ENCODE measurements at places on chromosomes 6 and 20.

- DNase-seq: no peak
These were observed 331.8 kb downstream of the GJA1 start for GRCh38 chr6:121767211-121767610.

DNA sequence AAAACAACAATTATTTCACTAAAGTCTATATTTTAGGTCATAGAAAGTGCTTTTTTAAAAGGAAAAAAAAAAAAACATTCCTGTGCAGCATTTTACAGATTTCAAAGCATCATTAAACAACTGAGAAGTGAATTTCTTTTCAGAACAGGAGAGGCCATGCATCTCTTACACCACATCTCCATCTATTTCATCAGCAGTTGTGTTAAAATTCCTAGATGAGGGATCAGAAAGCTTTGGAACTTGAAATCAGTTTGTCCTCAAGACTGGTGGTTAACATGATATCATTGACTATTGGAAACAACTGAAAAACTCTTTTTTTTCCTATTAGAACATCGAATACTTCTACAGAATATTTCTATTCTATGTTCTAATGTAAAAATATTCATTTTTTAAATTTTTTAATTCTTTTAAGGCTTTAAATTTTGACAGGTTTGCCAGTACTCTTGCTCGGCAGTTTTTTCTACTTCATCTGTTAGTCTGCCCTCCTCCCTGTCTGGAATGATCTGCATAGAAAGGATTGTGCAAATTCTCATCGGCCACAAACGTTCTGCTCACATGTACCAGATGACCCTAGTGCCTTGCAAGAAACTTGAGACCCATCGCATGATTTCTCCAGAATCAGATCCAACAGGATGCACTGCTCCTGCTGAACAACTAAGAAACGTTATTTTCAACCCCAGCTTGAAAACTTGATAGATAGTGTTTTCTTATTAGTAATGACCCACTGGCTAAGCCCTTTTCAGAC lies 411.0 kb upstream of the AGPAT4 start:
- no peak for DNase-seq

- DNase-seq: no peak
These were observed 316.0 kb downstream of the CLIC5 start for GRCh38 chr6:45699663-45700062.

GRCh38 chr6:167505782-167506181 lies 180.9 kb downstream of the TTLL2 start:
- DNase-seq: no peak

DNA sequence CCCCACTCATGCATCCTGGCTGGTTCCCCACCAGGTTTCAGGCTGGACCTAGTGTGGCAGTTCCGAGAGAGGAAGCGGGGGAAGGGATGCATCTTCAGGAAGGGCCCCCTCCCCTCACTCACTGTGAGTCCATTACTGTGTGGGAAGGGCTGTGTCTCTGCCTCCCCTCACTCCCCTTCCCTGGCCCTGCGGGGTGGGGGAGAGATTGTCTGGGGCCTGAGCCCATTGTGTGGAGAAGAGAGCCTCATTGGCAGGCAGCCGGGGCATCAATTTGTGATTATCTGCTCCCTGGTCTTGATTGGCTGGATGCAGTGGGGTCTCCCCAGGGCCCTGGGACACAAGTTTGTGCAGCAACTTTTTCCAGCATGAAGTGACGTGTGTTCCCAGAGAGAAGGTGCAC lies 4.1 kb upstream of the MYT1 start:
- DNase-seq: no peak

DNA sequence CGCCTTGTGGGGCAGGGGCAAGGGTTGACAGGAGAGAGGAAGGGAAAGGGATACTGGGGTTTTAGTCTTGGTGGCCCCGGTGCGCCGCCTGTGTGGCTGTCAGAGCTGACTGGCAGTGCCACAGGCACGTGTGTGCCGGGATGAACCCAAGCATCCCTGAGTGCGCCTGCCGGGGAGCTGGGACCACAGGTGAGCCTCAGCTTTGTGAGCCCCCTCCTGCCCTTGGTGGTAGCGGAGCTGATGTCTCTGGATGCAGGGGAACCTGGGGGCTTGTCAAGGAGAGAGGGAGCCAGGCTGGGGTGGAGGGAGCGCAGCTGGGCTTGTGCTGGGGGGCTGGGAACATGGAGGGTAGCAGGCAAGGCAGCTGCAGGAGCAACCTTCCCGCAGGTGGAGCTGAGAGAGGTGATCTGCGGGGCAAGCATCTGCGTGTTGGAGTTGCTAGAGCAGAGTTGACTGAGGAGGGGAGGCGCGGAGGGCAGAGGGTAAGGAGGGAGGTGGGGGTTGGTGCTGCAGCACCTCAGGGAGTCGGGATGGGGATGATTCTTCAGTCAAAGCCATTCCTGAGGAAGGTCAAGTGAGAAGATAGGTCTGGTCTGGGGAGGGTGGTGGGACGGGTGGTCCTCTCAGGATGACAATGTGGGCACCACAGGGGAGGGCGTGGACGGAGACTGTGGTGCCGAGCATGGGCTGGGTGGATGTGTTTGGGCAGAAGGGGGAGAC lies 28.1 kb downstream of the PYGB start:
- no peak for DNase-seq

DNA sequence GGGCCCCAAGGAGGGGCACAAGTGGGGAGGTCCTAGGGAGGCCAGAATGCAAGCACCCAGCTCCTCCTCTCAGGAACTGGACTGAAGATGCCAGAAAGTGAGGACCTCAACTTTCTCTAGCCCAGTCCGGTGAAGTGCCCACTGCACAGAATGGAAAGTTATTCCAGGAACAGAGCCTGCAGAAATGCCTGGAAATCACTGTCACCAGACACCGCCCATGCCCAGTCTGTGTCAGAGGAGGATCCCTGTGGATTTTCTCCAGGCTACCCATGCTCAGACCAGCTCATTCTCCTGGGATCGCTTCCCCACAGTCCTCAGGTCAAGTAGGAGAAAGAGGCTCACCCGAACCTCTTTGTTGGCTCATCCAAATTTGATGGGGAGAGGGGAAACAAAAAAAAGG lies 6.5 kb downstream of the PRPH2 start:
- DNase-seq: no peak

- no peak for DNase-seq
These were observed 26.4 kb upstream of the CD2AP start for GRCh38 chr6:47451162-47451561.

GRCh38 chr20:63795178-63795830 lies 35.8 kb downstream of the ZBTB46 start:
- no peak for DNase-seq

- no peak for DNase-seq
These were observed 6.2 kb downstream of the LINC00237 start for GRCh38 chr20:21099751-21100577.

DNA sequence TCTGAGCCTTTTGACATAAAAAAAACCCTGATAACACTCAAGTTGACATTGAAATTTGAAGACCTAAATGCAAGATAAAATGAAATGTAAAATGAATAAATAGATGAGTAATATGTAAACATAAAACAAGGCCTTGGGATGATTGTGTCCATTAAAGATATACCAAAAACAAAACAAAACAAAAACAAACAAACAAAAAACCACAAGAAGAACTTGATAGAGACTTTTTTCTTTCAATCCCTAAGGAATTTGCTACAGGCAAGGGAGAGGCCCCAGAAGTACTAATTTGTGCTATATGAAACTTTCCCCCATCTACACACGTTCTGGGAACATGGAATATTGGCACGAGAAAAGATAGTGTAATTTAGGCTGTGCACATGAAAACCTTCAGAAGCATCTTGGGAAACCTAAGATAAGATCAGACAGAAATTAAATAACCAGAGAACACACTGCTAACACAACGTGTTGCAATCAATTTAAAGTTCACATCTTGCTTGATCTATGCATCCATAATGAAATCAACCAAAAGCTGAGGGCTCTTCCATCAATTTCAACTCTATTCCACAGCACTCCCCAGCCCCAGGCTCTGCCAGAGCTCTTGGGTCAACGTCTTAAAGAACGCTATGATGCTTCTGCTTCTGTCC lies 201.1 kb upstream of the RREB1 start:
- DNase-seq: no peak

DNA sequence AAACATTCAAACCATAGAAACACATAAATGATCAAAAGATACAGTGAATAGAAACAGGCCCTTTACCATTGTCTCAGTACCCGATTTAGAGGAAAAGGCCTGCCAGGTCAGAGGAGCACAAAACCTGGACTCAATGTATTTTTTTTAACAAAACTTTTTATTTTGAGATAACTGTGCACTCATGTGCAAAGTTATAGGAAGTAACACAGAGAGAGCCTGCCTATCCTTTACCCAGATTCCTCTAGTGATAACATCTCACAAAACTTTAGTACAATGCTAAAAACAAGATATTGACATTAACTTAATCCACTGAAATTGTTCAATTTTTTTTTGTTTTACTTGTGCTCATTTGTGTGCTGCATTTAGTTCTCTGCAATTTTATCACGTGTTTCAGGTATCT lies 36.8 kb upstream of the SAMD3 start:
- DNase-seq: no peak

- no peak for DNase-seq
These were observed 124.3 kb downstream of the GRM1 start for GRCh38 chr6:146153040-146153758.

- no peak for DNase-seq
These were observed 90.6 kb upstream of the BHLHE23 start for GRCh38 chr20:63097336-63097831.

DNA sequence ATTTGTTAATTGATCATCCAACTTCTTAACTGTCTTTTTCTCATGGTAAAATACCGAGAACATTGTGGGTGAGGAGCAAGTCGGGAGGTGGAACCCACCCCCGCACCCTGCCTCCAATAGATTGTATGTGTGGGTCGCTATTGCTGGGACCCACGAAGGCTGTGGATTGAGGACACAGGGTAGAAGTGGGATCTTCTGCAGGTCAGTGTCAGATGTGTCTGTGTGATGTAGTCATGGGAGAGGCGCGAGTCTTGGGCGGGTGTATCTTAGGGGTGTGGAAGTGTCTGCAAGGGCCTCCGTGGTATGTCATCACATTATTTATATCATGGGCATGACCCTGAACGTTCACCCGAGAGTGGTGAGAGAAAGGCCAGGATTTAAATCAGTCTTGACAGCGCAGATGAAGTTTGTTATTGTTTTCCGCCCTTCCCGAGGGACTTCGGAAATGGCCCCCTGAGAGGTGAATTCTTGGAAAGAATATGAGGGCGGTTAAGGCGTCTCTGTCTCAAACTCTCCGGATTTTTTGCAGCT lies 472 bp upstream of the PAQR8 start:
- no peak for DNase-seq

GRCh38 chr6:28080631-28081485 lies 490 bp downstream of the ZNF165 start:
- DNase-seq: peak; percentile 77

GRCh38 chr6:20126102-20126752 lies 86.0 kb downstream of the MBOAT1 start:
- DNase-seq: no peak

- DNase-seq: no peak
These were observed 225.7 kb upstream of the TENT5A start for GRCh38 chr6:81978230-81978629.

- no peak for DNase-seq
These were observed 1.5 kb downstream of the VARS2 start for GRCh38 chr6:30915591-30915946.

DNA sequence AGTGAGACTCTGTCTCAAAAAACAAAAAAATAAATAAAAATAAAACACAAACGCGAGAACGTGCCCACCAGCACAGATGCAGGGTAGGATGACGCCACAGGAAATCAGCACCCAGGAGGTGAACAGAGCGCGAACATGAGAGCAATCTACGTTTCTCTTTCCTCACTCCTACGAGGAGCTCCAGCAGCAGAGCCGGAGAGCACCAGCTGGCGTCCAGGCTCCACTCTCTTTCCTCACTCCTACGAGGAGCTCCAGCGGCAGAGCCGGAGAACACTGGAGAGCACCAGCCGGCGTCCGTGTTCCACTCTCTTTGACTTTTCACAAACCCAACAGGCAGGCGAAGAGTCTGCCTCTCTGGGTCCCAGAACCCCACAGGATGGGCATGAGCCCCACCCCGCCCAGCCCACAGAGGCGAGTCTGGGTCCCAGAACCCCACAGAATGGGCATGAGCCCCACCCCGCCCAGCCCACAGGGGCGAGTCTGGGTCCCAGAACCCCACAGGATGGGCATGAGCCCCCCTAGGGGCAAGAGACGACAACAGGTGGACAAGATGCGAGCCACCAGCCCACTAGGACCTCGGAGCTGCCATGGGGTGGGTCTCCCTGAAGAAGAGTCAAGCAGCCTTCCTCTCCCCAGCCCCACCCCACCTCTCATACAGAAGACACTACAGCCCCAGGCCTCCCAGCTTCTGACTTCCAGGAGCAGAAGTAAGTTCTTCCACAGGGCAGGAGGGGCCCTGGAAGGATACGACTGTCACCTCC lies 20.2 kb downstream of the ZBTB46 start:
- DNase-seq: no peak

- DNase-seq: no peak
These were observed 158.2 kb upstream of the PRND start for GRCh38 chr20:4563534-4563933.

DNA sequence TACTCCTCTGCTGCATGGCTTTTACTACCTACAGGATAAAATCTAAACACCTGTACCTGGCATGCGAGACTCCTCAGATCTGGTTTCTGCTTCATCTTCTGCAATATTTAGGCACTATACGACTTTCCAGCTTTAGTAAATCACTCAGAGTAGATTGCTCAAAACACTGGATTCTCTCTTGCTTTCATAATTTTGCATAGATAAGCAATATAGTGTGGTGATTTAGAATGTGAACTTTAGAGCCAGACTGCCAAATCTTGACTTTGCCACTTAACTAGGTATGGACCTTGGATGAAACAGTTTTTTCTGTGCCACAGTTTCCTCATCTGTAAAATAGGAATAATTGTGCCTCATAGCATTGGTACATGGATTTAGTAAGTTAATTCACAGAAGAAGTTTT lies 28.9 kb downstream of the CEP57L1 start:
- no peak for DNase-seq

GRCh38 chr6:158338311-158339112 lies 26.2 kb downstream of the TULP4 start:
- DNase-seq: no peak

GRCh38 chr6:148720406-148720805 lies 26.4 kb upstream of the UST start:
- no peak for DNase-seq
